ENCODE measurements at places on chromosomes 11 and 22.

DNA sequence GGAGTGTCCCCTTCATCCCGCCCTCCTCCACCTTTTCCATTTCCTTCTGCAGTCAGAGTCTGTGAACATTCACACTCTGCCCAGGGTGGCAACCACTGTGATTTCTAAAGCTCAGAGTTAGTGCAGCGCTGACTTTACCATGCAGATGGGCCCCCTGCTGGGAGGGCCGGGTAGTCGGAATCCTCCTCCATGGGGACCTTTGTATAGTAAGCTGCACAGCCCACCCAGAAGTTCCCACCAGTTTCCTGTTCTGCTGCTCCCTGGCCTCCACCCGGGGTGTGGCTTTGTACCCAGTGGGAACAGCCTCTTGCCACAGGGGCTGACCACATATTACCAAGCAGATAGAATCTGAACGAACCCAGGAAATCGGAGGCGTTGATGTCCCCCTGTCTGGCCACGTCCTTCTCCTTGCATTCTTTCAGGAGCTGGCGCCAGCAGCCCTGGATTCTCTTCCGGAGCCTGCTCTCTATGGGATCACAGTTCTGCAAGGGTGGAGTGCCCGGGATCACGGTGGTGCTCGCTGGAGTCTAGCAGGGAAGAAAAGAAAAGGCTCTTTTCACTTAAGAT is 125.3 kb downstream of the MPPED1 start:
- H3K36me3 ChIP-seq, result no peaks in the 10 kb centered on the region
- no peak overlapping the region for H3K27ac ChIP-seq
- H3K4me1 ChIP-seq, result no peaks in the 10 kb centered on the region
- H3K27me3 ChIP-seq, result peaks cover 2% of the 10 kb centered on the region

GRCh38 chr11:128582496-128583366 is 4.6 kb downstream of the ETS1 start:
- no peaks in the 10 kb centered on the region for H3K36me3 ChIP-seq
- peaks cover 62% of the 10 kb centered on the region for H3K4me1 ChIP-seq
- peak overlapping the region; percentile 73 for H3K4me3 ChIP-seq

DNA sequence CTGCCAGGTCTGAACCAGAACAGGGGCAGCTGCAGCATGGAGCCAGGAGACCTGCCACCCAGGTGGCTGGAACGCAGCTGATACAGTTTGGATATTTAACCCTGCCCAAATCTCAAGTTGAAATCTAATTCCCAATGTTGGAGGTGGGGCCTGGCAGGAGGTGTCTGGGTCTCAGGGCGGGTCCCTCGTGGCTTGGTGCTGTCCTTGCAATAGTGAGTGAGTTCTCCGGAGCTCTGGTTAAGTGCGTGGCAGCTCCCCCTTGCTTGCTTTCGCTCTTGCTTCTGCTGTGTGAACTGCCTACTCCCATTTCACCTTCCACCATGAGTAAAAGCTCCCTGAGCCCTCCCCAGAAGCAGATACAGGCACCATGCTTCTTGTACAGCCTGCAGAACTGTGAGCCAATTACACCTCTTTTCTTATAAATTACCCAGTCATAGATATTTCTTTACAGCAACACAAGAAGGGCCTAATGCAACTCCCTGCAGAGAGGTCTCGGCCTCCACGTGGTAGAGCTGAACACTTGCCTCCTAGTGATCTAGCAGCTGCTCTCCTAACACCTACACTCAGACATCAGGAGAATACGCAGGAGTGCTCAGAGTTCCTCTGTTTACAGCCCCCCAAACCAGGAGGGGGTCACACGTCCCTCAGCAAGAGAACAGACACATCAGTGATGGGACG is 203.7 kb downstream of the CTTN start:
- no peaks in the 10 kb centered on the region for H3K4me1 ChIP-seq
- H3K36me3 ChIP-seq, result no peaks in the 10 kb centered on the region
- no peak for DNase-seq
- no peak overlapping the region for H3K27ac ChIP-seq
- H3K27me3 ChIP-seq, result peaks cover 9% of the 10 kb centered on the region

DNA sequence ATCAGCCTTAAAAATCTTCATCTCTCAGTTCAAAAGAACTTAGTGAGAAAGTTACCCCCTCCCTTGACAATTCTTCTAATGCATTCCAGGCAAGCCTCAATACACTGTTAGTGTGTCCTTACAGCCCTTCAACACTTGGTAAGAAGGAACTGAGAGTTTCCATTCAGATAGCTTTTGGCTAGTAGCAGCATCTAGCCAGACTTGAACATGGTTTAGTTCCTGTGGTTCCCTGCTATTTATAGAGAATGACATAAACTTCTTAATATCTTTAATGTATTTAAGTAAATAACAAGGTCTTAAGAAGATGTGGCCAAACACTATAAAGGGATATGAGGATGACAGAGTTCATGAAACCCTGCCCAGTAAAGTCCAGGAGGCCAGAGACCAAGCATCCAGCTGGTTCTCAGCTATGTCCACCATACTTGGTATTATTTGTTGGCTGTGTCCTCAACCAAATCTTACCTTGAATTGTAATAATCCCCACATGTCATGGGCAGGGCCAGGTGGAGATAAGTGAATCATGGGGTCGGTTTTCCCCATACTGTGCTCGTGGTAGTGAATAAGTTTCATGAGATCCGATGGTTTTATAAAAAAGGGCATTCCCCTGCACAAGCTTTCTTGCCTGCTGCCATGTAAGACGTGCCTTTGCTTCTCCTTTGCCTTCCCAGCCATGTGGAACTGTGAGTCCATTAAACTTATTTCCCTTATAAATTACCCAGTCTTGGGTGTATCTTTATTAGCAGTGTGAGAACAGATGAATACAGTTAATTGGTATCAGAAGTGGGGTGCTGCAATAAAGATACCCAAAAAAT is 132.4 kb downstream of the LARGE1 start:
- H3K4me1 ChIP-seq, result no peaks in the 10 kb centered on the region
- H3K27me3 ChIP-seq, result no peaks in the 10 kb centered on the region
- H3K4me3 ChIP-seq, result no peak overlapping the region
- DNase-seq, result no peak
- H3K36me3 ChIP-seq, result peaks cover 2% of the 10 kb centered on the region
- H3K27ac ChIP-seq, result no peak overlapping the region

GRCh38 chr11:3950996-3951660 is 95.7 kb downstream of the STIM1 start:
- no peaks in the 10 kb centered on the region for H3K27me3 ChIP-seq
- H3K4me3 ChIP-seq, result peak overlapping the region; percentile 20
- peak overlapping the region; percentile 95 for H3K27ac ChIP-seq
- peak; percentile 55 for DNase-seq
- H3K36me3 ChIP-seq, result no peaks in the 10 kb centered on the region
- H3K4me1 ChIP-seq, result peaks cover 96% of the 10 kb centered on the region

DNA sequence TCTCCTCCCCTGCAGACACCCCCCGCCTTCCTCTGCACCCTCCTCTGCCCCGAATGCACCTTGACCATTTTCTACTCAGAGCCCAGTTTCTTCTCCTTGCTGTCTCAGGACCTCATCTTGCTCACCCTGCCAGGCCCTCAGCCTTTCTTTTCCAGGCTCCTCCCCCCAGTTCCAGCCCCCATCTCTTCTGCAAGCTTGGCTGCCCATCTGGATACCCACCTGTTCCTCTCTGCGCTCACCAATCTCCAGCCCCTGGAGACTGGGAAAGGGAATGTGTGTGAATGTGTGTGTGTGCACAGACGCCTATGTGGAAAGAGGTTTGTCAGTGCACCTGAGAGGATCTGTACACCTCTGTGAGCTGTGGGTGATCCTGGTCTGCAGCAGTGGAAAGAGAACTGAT is 36.4 kb downstream of the SLC22A12 start:
- no peaks in the 10 kb centered on the region for H3K27me3 ChIP-seq
- H3K4me3 ChIP-seq, result no peak overlapping the region
- DNase-seq, result no peak
- no peaks in the 10 kb centered on the region for H3K36me3 ChIP-seq

DNA sequence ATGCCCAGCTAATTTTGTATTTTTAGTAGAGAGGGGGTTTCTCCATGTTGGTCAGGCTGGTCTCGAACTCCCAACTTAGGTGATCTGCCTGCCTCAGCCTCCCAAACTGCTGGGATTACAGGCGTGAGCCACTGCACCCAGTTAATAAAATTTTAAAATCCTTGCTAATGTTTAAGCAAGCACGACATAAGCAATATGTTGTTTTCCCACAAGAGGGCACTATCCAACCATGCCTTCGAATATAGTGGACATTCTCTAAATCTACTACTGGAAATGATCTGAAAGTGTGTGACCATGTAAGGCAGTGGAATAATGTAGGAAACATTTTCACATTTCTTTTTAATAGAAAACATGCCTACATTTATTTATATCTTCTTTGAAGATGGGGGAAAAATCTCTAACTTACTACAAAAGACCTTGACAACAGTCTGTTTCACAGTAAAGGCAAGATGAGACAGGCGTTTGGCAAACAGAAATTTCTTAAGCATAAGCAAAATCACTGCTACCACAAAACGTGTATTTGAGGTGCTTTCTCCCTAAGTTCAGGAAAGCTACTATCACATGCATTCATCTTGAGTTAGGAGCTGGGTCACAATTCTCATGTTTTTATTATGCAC is 38.2 kb downstream of the PITPNB start:
- no peak overlapping the region for H3K27ac ChIP-seq
- H3K4me1 ChIP-seq, result peaks cover 20% of the 10 kb centered on the region
- H3K4me3 ChIP-seq, result no peak overlapping the region
- H3K36me3 ChIP-seq, result peaks cover 23% of the 10 kb centered on the region
- peak; percentile 7 for DNase-seq

GRCh38 chr11:77019976-77020595 is 14.1 kb upstream of the B3GNT6 start:
- H3K36me3 ChIP-seq, result peaks cover 7% of the 10 kb centered on the region
- no peak overlapping the region for H3K4me3 ChIP-seq
- H3K4me1 ChIP-seq, result peaks cover 6% of the 10 kb centered on the region
- no peak for DNase-seq

- DNase-seq, result peak; percentile 92
- peak within 1 kb of the TSS; percentile 83 for H3K4me3 ChIP-seq
- peak within 1 kb of the TSS; percentile 98 for H3K27ac ChIP-seq
- peaks cover 7% of the 10 kb centered on the region for H3K4me1 ChIP-seq
Observed at GRCh38 chr11:126062679-126063506, at the start of gene CDON. TSS of gene CDON (minus strand) at chr11:126062866. CDS start at chr11:126023476, 39,390 bp downstream.

DNA sequence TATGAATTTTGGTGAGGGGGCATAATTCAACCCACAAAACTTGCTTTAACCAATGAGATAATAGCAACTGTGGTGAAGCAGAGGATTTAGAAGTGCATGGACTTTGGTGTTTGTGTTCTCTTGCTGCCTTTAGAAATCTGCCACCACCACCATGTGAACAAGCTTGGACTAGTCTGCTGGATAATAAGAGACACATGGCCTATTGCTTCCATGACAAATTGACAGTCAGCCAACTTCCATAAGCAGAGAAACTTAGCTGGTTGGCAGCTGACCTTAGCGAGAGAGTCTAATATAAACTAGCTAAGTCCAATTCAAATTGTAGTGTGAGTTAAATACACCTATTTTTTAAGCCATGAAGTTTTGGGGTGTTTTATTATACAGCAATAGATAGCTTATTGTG is 482.1 kb upstream of the ANO5 start:
- no peaks in the 10 kb centered on the region for H3K4me1 ChIP-seq
- no peak for DNase-seq
- H3K4me3 ChIP-seq, result no peak overlapping the region
- no peak overlapping the region for H3K27ac ChIP-seq
- no peaks in the 10 kb centered on the region for H3K27me3 ChIP-seq

DNA sequence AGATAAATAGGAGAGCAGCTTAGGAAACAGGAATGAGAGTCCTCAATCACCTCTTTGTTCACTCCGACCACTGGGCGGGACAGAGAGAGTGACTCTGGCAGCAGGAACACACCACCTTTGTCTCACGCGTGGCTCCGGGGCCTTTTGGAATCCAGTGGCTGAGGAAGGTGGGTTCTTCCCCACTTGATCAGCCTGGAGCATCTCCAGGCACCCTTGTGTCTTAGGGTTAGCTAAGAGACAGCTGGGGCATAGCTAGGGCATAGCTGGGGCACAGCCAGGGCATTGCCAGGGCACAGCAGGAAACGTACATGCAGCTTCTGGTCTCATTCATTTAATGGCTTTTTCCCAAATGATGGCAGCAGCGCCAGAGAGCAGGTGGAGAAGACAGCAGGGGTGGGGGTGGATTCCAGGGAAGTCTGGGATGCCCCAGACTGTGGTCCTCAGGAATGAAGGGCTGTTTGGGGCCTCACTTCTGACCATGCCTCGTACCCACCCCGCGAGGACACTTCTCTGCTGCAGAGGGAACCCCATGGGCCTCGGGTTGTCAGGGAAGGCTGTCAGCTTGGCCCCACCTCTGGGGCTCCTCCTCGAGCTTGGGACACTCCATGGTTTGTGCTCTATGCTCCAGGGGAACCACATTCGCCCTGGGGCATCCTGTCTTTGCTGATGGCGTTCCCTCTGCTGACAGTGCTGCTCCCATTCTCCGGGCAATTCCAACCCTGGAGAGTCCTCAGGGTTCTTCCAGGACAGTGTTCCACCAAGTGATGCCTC is 30.4 kb upstream of the SHANK2 start:
- no peak overlapping the region for H3K4me3 ChIP-seq
- no peak for DNase-seq
- no peaks in the 10 kb centered on the region for H3K36me3 ChIP-seq
- H3K4me1 ChIP-seq, result no peaks in the 10 kb centered on the region
- no peak overlapping the region for H3K27ac ChIP-seq

DNA sequence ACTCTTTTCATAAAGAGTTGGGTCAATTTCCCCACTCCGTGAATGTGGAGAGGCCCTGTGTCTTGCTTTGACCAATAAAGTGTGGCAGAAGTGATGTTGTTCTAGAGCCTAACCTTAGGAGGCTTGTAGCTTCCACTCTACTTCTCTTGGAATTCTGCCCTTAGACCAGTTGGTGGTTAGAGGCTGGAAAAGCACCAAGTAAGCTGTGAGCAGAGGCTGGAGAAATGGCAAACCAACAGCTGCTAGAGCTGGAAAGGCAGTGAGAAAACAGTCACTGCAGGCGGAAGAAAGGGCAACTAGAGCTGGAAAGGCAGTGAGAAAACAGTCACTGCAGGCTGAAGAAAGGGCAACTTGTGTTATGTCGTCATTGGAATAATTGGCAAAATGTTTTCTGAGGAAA is 29.8 kb upstream of the MSANTD2 start:
- no peaks in the 10 kb centered on the region for H3K4me1 ChIP-seq
- no peaks in the 10 kb centered on the region for H3K36me3 ChIP-seq
- no peak overlapping the region for H3K4me3 ChIP-seq
- H3K27me3 ChIP-seq, result peaks cover 21% of the 10 kb centered on the region
- DNase-seq, result no peak

DNA sequence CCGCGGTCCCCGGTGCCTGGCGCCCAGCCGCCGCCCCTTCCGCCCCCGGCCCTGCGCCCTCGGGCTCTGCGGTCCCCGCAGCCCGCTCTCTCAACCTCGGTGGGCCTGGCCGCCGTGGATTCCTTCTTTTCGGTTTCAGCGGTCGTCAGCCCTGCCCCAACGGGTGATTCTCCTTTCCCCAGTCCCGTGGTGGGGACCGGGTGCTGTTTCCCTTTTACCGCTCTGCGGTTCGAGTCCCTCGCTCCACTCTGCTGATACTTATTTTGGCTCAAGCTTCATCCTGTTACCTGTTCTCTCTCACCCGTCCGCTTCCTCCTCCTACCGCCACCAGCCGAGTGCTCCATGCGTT is 494 bp downstream of the ZDHHC5 start:
- H3K27me3 ChIP-seq, result no peaks in the 10 kb centered on the region
- H3K4me1 ChIP-seq, result peaks cover 58% of the 10 kb centered on the region
- H3K36me3 ChIP-seq, result peaks cover 6% of the 10 kb centered on the region
- H3K4me3 ChIP-seq, result peak overlapping the region; percentile 96

GRCh38 chr11:37689951-37690350 is 1091.9 kb upstream of the RAG2 start:
- no peaks in the 10 kb centered on the region for H3K4me1 ChIP-seq
- H3K27me3 ChIP-seq, result no peaks in the 10 kb centered on the region
- no peaks in the 10 kb centered on the region for H3K36me3 ChIP-seq
- no peak overlapping the region for H3K4me3 ChIP-seq
